HCT116 (cell line): ENCODE measurements at places on chromosomes 4 and X.
A peak's percentile ranks its signal among the peaks of the same experiment; 100 is the strongest.

GRCh38 chrX:40303256-40304077 is 205.7 kb upstream of the BCOR start:
- DNase-seq: no peak

DNA sequence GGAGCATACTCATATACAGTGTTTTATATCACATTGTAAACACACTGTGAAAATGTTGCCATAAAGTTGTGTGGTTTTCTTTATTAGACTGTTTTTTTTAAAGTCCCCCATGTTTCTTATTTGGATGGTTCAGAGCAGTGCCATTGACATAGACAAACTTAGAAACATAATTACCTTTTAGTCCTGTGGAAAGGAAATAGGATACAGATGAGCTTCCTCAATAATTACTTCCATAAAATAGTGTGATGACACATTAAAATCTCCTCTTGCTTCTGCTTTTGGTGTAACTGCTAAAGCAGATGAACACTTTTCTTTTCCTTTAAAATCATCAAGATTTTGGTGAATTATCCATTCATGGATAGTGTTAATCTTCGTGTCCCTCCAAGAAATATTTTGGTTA is 52.9 kb upstream of the LIMCH1 start:
- DNase-seq: no peak

GRCh38 chr4:111930659-111931058 is 214.6 kb upstream of the FAM241A start:
- no peak for DNase-seq

GRCh38 chr4:48938831-48939230 is 32.3 kb upstream of the OCIAD2 start:
- no peak for DNase-seq

DNA sequence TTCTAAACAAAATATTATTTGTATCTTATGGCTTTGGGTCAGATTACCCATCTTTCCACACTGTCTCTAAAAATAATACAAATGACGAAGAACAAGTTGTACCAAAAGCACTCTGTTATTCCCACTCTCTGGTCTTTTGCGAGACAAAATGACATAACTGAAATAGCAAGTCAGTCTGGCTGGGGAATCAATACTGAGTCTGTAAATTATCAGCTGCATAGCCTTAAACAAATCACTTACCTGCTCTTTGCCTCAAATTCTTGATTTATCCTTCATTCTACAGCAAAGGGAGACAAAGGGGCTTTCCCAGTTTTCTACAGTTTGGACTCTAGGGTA is 40.9 kb downstream of the SOWAHB start:
- DNase-seq: no peak

DNA sequence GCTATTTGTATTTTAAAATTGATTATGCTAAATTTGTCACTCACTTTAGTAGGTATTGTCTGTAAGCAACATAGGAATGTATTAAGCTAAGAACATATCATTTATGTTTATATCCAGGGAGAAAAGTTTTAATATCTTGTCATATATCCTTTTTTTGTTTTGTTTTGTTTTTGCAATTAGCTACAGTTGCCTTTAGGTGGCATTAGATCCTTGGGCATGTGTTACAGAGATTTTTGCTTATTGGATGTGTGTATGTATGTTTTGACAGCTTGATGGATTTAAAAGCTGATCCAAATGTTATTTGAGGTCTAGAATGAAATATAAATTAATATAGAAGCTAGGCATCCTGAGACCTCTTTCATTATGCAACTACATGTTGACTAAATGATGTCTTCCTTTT is 36.1 kb upstream of the OTUD4 start:
- DNase-seq: peak; percentile 24

- no peak for DNase-seq
Measured at GRCh38 chrX:3659761-3660160, 53.7 kb downstream of the PRKX start.

DNA sequence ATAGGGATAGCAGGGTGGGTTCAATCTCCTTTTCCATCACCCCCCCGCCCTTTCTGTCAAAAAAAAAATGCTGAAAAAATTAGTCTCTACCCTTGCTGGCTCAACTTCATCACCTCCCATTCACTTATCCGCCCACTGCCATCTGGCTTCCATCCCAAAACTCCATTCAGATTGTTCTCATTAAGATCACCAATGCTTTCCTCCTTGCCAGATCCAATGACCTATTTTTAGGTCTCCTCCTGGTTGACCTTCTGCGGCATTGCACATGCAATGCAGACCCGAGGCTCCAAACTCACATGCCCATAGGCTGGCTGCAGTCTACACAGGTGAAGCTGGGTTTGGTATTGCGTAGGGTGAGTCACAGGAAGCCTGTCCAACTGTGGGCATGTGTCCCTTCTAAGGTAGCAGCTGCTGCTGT is 21.1 kb upstream of the STIM2 start:
- no peak for DNase-seq

GRCh38 chrX:40385682-40386081 is 195.1 kb upstream of the ATP6AP2 start:
- no peak for DNase-seq

DNA sequence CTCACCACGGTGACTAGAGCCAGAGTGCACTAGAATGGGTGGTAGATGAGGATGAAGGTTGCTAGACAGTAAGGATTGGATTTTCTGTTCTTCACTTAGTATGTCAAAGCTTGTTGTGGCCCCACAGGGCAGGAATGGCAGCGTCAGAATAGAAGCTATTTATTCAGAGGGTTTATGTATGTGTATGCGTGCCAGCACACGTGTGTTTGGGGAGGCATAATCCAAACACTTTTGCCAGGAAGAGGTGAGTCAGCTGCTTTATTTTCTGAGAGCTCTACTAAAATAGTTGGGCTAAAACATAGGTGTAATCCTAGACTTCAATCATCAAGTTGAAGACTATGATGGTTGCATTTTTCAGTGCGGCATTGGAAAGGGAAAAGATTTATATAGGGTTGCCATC is 1.2 kb upstream of the MAGEE2 start:
- no peak for DNase-seq
